CD4-positive, alpha-beta T cell treated with Interleukin-1 beta for 1 hour (primary cell): ENCODE measurements at places on chromosomes 16 and 17.
A peak's percentile ranks its signal among the peaks of the same experiment; 100 is the strongest.

DNA sequence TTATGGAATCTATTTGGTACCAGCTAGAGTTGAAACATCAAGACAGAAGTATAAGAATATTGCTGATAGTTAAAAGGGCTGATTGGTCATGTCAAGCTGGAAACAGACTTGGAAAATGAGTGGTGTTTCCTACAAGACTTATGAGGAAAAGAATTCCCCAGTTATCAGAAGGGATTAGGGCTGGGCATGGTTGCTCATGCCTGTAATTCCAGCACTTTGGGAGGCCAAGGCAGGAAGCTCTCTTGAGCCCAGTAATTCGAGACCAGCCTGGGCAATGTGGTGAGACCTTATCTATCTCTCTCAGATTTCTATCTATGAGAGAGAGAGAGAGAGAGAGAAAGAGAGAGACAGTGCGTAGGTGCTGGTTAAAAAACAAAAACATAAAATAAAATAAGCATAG lies 139.5 kb upstream of the PMFBP1 start:
- DNase-seq, result no peak

DNA sequence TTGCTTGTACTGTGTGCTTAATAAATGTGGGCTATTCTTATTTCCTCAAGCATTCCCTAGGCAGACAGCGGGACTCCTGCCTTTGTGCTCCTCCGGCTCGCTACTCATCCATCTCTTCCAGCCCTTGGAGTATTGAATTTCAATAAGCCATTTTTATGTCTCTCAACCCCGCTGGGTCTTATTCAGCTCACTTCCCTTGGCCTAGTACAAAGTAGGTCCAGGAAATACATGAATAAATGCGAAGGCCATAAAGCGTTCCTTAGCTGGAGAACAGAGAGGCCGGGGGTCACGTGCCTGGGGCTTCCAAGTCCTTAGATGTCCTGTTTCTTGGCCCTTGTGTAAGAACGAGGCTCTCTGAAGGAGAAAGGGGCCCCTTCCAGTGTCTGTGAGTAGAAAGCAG lies 236.7 kb upstream of the ASIC2 start:
- DNase-seq, result no peak

DNA sequence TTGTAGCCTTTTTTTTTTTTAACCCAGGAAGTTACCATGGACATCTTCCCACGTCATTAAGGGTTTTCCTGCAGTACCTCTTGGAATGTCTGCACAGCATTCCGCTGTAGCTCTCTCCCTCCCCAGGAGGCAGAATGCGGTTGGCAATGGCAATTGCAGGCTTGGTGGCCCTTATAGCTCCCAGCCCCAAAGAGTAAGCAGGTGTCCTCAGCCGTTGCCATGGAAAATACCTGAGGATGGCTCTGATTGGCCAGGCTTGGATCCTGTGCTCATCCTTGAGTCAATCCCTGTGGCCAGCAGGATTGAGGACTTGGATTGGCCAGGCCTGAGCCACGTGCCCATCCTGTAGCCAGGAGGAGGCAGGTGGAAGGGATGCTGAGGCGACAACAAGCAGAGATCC lies 15.5 kb upstream of the TIMP2 start:
- DNase-seq, result no peak

DNA sequence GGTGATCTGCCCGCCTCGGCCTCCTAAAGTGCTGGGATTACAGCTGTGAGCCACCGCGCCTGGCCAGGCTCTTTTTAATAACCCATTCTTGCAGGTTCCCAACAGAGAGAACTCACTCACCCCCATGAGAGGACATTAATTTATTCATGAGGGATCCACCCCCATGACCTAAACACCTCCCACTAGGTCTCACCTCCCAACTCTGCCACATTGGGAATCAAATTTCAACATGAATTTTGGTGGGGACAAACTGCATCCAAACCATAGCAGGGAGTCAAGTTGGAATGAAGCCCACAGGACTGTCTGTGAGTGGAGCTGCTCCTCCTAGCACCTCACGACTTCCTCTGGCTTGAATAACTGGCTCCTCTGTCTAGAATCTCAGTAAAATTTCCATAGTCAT lies 85.5 kb downstream of the WWP2 start:
- no peak for DNase-seq

DNA sequence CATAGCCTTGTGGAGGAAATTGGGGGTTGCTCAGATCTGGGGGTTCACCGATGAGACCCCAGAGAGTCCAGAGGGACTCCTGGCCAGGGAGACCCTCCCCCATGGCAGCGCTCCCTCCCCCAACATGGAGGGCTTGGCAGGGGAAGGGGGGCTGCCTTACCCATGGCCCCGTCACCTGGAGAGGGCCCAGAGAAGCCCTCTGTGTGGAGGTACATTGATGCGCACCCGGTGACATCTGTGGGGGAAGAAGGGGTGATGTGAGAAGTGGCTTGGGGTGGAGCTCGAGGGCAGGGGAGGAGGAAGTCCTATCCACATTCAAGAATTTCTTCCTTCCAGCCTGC lies 16.2 kb downstream of the ETV4 start:
- no peak for DNase-seq

DNA sequence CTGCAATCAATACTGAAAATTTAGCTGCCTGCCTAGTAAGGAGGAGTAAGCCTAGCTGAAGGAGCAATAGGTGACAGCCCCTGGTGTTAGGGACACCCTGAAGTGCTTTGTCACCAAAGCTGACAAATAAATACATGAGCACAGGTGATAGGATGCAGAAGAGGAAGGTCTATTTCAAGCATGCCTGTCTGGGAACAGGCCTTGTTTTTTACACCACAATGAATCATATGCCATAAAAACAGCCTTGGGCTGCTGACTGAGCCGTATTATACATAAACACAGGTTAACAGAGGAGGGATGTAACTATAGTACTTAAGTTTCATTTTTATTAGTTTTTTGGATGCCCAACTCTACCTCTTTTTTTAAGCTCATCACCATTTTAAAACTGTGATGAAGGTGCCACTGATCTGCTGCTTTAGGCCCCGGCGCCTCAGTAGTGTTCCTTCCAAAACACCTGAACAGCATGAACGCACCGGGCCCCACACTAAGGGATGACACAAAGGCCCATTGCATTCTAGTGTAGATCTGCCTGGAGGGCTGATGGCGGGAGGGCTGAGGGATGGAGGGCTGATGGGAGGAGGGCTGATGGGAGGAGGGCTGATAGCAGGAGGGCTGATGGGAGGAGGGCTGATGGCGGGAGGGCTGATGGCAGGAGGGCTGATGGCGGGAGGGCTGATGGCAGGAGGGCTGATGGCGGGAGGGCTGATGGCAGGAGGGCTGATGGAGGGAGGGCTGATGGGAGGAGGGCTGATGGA lies 150.3 kb downstream of the AATF start:
- DNase-seq, result no peak

GRCh38 chr16:57143149-57143921 lies 42.5 kb downstream of the PSME3IP1 start:
- no peak for DNase-seq

- DNase-seq, result no peak
Measured at GRCh38 chr16:1164382-1164781, 11.5 kb downstream of the CACNA1H start.

GRCh38 chr17:81015136-81015535 lies 19.8 kb upstream of the BAIAP2 start:
- no peak for DNase-seq

DNA sequence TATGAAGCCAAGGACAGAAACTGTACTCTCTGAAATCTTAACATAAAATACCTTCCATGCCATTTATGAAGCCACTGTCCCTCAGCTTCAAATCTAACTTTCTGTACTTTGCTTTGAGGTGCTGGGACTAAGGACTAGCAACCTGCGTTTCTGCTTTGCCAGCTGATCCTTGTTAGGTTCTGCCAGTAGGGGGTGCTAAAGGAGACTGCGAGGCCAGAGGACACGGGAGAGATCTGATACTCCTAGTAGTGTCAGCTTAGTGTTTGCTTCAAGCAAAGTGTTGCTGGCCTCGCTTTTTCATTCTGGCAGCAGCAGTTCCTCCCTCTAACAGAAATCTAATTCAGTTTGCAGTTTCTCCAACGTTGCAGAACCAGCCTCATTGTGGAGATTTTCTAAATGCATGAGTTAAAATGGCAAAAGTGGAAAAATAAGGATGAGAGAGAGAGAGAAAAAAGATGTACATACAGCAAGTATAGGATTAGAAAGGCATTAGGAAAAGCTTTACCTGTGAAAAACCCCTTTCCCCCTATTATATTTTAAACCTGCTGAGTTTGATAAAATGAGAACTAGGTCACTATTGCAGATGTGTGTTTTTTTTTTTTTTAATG lies 297.5 kb downstream of the CA10 start:
- peak; percentile 6 for DNase-seq

- DNase-seq, result no peak
Measured at GRCh38 chr16:81292936-81293335, 21.8 kb upstream of the GAN start.

DNA sequence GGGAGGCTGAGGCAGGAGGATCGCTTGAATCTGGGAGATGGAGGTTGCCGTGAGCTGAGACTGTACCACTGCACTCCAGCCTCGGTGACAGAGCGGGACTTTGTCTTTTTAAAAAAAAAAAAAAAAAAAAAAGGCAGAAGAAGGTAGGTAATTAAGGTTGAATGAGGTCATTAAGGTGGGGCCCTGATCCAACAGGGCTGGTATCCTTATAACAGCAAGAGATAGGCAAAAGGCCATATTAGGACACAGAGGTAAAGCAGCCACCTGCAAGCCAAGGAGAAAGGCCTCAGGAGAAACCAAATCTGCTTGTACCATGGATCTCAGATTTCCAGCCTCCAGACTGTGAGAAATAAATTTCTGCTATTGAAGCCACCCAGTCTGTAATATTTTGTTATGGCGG lies 60.3 kb downstream of the SPAG9 start:
- no peak for DNase-seq

DNA sequence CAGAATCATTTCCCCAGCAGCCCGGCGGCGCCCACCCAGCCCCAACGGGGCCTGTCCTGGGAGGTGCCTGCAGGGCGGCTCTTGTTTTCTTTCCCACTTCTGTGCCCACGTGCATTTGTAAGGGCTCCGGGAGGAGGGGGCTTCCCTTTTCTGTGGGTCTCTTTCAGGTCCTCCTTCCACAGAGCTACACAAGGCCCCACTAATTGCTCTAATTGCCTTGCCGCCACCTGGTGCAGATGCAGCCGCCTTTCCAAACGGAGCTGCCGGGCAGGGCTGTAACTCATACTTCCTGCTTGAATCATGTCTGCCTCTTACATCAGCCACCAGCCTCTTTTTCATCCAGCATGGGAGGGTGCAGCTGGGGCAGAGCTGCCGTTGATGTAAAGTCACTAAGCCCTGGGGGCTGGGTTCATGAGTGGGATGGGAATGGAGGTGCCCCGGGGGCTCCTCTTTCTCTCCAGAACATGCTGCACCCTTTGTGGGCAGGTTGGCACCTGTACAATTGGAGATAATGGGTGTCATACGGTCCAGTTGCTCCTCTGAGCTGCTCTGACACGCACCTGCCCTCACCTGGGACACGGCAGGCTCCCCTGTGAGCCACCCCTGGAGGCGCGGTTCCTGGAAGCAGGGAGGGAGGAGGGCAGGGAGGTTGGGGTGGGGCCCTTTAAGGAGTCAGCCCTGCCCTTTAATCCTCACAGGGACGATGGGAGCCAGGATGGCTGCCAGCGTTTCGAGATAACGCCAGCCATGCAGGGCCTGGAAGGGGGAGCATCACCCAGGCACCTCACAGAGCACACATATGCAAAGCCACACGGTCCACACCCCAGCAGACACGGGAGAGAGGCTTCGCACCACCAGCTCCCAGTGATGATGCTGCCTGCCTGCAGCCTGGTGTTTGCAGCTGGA lies 41.1 kb upstream of the KLHDC4 start:
- DNase-seq, result peak; percentile 49

- DNase-seq, result no peak
Measured at GRCh38 chr17:69492410-69493071, 78.0 kb downstream of the MAP2K6 start.

GRCh38 chr16:9425236-9425635 lies 333.8 kb downstream of the HAPSTR1 start:
- DNase-seq, result no peak

DNA sequence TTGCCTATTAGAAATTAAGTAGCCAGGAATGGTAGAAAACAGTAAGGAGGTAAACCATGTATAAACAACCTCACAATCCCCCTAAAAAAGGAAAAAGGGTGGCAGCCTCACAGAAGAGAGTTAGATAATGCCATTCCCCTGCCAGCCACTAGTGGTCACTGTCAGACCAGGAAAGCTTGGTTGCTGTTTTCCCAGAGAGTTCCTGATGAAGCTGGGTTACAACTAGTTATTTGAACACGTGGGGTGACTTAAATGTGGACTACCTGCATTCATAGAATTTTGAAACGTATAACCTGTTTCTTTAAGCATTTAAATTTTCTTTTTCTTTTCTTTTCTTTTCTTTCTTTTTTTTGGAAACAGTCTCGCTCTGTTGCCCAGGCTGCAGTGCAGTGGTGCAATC lies 5.8 kb downstream of the GPRC5C start:
- peak; percentile 22 for DNase-seq

DNA sequence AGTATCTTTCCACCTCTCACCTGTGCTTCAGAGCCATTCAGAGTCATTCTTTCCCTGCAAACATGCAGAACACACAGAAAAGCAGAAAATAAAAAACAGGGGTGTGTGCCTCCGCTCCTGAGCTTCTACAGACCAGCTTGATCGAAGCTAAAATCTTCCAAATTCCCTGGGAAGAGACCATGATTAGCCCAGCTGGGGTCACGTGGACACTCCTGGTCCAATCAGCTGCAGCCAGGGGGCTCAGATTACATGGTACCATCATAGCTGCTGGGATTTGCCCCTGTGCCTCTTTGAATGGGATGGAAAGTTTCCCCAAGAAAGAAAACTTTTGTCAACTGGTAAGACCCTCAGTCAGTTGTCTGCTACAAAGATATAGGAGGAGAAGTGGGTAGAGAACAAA lies 159.9 kb downstream of the TMEM114 start:
- no peak for DNase-seq

DNA sequence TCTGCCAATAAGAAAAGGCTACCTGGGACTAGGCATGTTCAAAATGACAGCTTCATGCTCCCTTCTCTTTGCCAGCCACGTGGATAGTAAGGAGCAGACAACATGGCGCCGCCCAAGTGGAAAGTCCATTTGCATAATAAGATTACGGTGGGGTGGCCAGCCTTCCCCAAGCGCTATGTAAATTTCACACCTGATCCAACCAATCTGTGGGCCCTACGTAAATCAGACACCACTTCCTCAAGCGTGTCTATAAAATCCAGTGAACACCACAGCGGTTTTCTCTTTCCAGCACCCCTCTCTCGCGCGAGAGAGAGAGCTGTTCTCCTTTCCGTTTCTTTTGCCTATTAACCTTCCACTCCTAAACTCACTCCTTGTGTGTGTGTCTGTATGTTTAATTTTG lies 140.3 kb upstream of the ERCC4 start:
- no peak for DNase-seq

DNA sequence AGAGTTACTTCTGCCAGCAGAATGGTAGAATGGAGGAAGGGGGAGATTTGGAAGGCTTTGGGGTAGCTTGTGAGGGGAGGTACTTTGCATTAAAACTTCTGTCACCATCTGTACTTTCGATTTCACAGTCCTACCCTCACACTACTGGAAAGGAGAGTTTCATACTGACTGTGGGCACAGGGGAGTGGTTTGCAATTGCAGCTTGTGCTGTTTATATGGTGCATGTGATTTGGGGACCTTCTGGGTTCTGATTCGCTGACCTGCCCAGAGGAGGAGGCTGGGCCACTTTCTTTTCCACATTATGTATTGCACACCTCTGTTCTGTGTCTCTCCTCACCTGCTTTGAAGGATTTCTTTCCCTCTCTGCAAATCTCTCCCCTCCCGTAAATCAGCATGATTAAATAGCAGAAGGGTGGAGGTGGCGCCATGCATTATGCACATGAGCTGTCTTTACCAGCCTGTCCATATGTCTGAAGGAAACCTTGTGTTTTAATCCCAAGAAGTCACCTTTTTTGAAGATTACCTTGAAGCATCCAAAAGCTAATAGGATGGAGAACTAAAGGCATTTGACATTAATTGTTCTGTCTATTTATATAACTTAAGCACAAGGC lies 90.9 kb downstream of the RBFOX1 start:
- no peak for DNase-seq
